Activated CD4-positive, alpha-beta T cell treated with anti-CD3 and anti-CD28 coated beads, Interleukin-2, amount 50 U/mL, for 16 hours (primary cell): ENCODE measurements at places on chromosomes 3 and 15.

GRCh38 chr3:160566499-160566898 lies 1.1 kb upstream of the KPNA4 start:
- DNase-seq, result no peak

- no peak for DNase-seq
These were observed 386.2 kb upstream of the ARHGEF26 start for GRCh38 chr3:153734777-153735551.

DNA sequence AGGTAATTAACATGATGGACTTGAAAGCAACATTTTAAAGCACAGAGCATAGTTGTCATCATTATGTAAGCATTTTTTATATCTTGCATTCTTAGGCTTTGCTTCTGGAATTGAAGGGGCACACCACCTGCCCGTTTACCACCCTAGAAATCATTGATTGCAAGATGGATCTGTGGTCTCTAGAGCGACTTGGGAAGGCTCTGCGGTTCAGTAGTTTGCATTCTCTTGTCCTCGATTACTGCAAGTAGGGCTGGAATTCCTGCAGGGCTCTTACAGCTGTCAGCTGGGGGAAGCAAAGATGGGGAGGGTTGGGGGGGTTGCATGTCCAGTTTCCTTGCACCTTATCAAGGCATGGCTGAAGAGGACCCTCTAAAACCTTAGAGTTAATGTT lies 56.7 kb upstream of the RNF7 start:
- no peak for DNase-seq

DNA sequence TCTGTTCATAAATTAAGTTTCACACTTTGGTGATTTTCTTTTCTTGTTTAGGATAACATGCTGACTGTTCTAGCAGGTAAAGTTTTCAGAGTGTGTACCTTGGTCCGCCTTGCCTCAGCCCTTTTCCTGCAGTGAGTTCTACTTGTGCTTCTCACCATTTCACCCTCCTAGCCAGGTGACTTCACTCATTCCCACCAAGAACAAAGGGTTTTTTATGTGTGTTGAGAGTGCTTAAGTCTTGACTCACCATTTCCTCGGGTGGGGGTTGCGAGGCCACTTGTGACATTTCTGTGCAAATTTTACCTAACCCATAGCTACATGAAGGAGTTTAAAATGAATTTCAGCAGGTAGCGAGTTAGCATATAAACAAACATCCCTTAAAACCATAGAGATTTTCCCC lies 81.4 kb downstream of the C3orf38 start:
- DNase-seq, result no peak

- DNase-seq, result no peak
These were observed 72.3 kb downstream of the NMD3 start for GRCh38 chr3:161293381-161293780.

GRCh38 chr15:90200534-90201129 lies 498 bp upstream of the SEMA4B start:
- no peak for DNase-seq

- DNase-seq, result no peak
These were observed 54.9 kb downstream of the TMED3 start for GRCh38 chr15:79365765-79366164.

GRCh38 chr3:62500556-62501288 lies 127.4 kb upstream of the FEZF2 start:
- no peak for DNase-seq

DNA sequence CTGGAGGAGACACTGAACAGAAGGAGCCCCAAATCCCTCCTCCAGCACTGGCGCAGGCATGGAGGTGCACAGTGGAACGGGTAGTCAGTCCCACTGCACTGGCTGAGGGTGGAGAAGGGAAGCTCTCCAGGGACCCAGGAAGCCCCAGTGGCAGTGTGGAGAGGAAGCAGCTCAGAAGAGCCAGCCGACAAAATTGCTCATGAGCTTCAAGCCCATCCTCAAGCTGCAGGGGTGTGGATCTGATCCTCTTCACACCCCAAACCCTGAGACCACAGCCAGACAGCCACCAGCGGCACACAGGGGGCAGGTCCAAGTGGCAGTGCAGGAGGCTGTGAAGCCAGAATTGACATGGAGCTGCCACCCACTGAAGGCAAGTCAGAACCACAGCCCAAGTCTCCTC lies 32.1 kb downstream of the CYFIP1 start:
- no peak for DNase-seq
